ENCODE measurements at places on chromosomes 5 and 9.

DNA sequence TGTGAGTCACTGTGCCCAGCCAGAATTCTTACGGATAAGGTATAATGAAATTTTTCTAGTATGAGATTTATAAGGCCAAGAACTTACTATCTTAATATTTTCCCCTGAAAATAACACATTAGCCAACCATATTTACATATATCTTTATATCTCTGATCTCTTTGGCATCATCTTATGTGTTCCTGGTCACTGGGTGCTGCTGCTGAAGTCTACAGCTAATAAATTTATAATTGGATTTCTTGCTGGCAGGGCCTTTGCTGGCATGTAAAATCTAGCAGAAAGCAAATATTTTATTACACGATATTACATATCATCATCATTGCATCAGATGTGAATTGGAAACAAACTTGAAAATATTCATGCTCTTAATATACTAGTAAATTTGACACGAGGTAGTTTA is 590.7 kb downstream of the ANXA1 start:
- no peak for DNase-seq

GRCh38 chr5:108184940-108185339 is 197.0 kb downstream of the FBXL17 start:
- no peak for DNase-seq

GRCh38 chr9:105204416-105204815 is 40.0 kb upstream of the SLC44A1 start:
- no peak for DNase-seq

DNA sequence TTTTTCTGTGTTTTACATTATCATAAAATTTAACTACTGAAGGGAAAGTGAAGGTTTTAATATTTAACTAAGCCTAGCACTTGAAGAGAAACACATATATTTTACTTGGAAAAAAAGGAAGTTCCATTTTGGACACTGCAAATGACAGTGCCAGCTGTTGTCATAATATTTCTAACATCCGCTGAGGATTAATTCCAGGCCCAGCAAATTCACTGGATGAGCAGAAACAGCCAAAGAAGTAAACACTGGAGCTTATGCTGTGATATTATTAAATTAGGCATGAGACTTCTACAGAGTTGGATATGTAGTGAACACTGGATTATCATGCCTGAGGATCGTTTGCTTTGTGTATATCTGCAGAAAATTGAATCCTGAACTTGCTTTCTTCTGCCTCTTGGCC is 67.6 kb downstream of the GHR start:
- no peak for DNase-seq

DNA sequence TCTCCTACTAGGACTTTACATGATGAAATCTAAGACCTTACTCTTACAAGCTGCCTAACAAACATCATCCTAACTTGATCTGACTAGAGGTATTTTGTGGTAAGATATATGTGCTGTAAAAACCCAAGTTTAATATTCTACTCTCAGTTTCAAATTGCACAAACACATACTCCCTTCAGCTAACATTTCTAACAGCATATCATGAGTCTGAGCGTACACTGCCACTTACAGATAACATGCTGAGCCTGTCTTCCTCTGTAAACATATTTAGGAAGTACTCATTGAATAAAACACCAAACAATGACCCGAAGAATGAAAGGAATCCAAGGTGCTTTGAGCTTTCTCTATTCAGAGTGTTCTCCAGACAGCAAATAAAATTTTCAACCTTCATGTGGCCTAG is 7.9 kb upstream of the ESM1 start:
- no peak for DNase-seq

DNA sequence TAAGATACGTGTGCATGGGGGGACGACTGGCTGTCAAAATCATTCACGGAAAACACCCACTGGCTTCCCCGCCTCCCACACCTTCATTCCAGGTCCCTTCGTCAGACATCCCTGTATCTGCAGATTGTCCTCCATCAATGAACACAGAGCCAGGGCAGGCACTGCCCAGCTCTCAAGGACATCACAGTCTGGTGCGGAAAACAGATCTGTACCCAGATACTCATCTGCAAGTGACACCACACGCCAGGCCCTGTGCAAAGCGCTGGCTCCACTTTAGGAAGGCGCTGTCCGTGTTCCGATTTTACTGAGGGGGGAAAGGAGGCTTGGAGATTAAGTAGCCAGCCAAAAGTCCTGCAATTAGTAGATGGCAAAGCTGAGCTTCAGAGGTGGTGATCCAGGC is 72.3 kb downstream of the OLFM1 start:
- no peak for DNase-seq

GRCh38 chr5:95883185-95884016 is 60.9 kb upstream of the GLRX start:
- DNase-seq: no peak

DNA sequence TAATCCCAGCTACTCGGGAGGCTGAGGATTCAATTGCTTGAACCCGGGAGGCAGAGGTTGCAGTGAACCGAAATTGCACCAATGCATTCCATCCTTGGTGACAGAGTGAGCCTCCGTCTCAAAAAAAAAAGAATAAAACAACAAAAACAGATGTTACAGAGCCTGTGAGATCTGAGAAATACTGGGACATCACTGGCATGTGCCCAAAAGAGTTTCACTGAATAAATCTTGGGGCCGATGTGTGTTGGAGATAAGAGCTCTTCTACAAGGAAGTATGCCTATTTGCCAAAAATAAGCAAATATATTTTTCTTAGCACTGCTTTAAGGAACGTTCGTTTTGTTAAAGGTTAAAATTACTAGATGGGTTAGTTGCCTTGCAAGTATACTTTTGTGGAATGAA is 55.1 kb downstream of the KIAA1958 start:
- no peak for DNase-seq

GRCh38 chr9:24846248-24846912 is 300.7 kb upstream of the IZUMO3 start:
- no peak for DNase-seq

DNA sequence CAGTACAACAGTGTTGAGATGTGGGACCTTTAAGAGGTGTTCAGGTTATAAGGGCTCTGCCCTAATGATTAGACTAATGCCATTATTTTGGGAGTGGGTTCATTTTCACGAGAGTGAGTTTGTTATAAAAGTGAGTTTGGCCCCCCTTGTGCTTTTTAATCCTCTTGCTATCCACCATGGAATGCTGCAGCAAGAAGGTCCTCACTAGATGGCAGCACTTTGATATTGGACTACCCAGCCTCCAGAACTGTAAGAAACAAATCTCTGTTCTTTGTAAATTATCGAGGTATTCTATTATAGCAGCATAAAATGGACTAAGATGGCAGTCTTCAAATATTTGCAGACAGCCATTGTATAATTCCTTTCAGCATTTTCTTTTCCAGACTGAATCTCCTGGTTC is 212.4 kb downstream of the LRRC70 start:
- DNase-seq: no peak

DNA sequence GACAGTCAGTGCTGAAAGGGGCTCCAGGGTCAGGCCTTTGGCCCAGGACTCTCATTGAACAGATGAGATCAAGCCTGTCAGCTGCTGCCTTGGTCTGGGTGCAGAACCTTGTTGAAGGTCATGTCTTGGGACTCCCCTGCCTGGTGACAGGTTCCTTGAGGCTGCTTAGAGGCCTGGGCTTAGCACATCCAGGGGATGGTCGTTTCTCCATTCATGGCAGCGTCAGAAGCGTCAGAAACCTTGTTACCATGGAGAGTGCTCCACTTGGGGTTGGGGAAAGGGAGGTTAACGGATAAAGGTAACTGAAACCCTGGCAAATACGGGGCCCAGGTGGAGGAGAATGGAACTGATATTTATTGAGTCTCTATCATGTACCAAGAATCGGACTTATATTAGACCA is 8.8 kb downstream of the ARPC5L start:
- DNase-seq: no peak

- DNase-seq: no peak
These were observed 819.4 kb downstream of the NR2F1-AS1 start for GRCh38 chr5:92761585-92761984.

DNA sequence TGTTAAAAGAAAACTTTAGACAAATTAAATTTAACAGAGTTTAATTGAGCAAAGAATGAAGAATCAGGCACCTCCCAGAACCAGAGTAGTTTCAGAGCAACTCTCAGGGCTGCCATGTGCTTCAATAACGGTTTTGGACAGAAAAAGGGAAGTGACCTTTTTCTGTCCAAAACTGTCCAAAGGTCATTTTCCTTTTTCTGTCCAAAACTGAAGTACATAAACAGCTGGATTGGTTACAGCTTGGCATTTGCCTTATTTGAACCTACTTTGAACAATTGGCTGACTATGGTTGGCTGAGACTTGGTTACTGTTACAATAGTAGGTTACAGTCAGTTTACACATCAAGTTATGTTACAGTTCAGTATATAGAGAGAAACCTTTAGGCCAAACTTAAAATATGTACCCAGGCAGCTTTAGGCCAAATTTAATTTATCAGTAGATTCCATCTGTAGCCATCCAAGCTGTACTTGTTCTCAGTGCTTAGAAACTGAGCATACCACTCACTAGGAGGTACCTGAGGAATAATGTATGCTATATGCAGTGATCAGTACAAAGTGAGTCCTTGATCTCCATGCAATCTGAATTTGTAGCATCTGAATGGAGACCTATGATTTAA is 44.0 kb downstream of the C9orf85 start:
- DNase-seq: no peak

- no peak for DNase-seq
These were observed 18.3 kb upstream of the IGFBPL1 start for GRCh38 chr9:38442473-38443096.

GRCh38 chr5:37615184-37615583 is 224.7 kb downstream of the GDNF start:
- DNase-seq: no peak

DNA sequence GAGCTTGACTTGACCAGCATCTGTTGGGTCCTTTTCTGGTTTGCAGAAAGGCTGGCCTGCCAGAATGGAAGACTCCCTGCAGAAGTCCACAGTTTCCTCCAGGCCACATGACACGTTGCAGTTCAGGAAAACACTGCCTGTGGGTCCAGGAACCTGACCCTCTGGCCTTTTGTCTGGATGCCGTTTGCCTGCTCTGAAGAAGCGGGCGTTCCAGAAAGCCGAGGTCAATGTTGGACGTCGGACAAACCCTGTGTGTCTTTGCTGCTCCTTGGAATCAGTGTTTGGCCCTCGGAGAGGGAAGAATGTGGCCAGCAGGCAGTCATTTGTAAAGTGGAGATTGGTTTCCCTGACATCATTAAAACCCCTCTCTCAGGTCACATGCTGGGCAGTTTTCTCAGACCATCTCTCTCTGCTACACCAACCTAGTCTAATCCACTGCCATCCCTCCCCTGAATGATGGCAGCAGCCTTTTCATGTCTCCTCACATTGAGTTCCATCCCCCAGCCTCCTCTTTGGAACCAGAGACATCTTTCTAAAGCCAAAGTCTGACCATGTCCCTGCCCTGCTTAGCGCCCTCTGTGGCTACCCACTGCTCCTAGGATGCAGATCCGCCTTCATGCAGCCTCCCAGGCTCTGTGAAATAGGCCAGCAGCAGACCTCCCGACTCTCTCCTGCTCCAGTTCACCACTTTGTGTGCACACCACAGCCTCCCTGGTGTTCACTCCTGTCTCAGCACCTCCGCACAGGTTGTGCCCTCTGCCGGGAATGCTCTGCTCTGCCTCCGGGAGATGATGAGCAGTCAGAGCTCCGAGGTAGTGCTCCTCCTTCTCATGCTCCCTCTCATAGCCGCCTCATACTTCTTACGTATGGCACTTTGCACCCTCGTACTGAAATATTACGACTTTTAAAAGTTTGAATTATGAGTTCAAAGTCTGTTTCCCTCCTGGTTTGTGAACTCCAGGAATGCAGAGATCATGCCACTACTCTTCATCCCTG is 75.6 kb downstream of the RALGPS1 start:
- no peak for DNase-seq

DNA sequence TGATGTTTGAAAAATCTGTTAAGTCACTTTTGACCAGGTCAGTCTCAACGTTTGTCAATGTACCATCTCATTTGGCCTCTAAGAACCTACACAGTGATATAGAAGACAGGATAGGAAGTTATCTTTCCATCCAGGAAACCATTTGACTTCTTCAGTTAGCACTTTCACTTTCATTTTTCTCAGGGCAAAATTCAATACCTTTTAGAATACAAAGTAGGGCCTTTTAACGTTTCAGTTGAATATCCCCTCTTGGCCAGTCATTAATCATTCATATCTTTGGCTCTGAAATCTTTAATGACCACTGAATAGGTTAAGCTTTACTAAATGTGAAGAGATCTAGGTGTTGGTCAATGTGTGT is 101.1 kb upstream of the GNAQ start:
- DNase-seq: no peak

DNA sequence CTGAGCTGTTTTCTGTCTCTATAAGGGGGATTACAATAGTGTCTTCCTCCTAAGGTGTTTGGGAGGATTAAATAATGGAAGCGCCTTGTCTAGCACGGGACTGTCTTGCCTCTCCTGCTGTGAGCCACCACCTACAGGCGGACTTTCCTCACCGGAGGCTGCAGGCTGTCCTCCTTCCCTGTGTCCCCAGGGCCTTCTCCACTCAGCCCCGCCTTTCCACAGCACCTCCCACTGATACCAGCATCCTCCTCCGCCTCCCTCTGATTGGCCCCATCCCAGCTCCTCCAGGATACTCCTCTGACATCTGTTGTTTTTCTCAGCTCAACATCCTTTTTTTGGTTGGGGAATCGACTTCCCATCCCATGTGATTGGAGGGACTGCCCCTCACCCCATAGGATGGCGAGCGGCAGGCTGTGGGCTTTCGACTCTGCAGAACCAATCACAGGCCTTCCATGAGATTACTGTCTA is 851 bp upstream of the ZDHHC12 start:
- DNase-seq: peak; percentile 85

DNA sequence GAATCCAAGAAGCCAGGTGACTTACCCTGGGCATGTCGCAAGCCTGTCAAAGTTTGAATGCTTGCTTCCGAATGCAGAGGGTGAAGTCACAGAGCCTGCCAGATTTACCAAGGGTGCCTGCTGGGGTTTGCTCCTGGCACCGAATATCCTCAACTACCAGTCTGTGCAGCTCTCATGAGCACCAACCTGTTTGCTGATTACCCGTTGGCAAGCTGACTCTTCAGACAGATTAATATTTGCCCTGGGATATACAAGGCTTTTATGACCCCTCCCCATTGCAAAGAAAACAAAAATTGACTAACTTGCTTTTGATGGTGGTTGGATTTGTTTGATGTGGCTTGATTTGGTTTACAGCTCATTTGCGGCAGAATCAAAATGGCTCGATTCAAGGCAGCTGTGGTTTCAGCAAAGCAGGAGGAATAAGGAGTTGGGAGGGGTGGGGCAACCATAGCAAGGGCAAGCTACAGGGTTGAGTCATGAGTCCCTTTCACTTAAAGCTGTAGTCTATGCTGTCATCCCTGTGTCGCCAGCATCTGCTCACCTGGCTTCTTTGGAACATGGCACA is 82.3 kb upstream of the AGXT2 start:
- DNase-seq: no peak

GRCh38 chr5:111901296-111901695 is 144.3 kb upstream of the NREP start:
- DNase-seq: no peak
